Stimulated activated CD8-positive, alpha-beta memory T cell treated with anti-CD3 and anti-CD28 coated beads, Interleukin-7, amount 100 ng/mL, for 4 hours (primary cell): ENCODE measurements at places on chromosomes 16 and 17.

DNA sequence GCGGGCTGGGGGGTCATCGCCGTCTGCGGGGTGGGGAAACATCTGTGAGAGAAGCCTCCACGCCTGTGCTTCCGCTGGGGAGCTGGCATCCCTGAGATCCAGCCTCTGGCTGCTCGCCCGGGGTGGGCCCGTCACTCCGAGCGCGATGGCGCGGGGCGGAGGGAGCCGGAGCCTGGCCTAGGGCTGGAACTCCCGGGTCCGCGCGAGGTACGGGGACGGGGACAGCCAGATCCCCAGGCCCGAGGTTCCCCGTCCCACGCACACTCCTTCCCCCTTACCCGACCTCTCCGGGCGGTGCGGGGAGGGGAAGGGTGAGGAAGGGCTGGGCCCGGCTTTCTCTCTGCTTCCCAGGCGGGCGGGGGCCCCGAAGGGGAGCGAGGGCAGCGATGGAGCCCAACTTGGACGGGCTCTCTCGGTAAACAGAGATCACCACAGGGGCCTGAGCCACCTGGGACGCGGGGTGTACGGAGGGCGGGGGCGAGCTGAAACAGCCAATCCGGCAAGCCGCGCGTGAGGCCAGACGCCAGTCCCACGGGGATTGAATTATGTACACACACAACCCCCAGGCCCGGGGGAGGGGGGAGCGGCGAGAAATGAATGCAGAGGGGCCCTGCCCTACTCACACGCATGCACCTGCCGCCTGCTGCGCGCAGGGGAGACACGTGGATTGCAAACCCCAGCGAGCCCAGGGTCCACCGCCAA lies at the start of gene SLC16A11:
SLC16A11 (minus strand) TSS at position 596 of the 702 bp plus-strand sequence; CDS start at position 17, 579 bp downstream.
- no peak for DNase-seq

GRCh38 chr17:8696426-8696825 lies 48.2 kb downstream of the CCDC42 start:
- no peak for DNase-seq

GRCh38 chr17:5892921-5893675 lies 177.1 kb upstream of the WSCD1 start:
- no peak for DNase-seq

DNA sequence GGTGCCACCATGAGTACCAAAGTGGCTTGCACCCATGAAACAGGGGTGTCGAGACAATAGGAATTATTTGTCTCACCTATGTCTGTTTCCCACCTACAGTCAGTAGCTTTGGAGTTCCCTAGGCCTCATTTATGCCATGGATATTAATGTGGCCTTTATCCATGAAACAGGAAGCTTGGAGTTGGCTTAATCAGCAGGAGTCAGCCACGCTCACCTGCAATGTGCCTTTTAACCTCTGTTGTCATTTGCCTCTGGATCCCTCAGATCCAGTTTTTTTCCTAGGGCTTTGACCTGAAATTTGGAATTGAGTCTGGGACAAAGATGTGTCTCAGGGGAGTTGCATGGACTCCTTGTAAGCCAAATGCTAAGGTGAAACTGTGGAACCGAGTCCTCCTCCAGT lies 44.4 kb downstream of the TAOK1 start:
- no peak for DNase-seq

GRCh38 chr17:37691807-37692206 lies 48.6 kb upstream of the DDX52 start:
- DNase-seq: no peak

DNA sequence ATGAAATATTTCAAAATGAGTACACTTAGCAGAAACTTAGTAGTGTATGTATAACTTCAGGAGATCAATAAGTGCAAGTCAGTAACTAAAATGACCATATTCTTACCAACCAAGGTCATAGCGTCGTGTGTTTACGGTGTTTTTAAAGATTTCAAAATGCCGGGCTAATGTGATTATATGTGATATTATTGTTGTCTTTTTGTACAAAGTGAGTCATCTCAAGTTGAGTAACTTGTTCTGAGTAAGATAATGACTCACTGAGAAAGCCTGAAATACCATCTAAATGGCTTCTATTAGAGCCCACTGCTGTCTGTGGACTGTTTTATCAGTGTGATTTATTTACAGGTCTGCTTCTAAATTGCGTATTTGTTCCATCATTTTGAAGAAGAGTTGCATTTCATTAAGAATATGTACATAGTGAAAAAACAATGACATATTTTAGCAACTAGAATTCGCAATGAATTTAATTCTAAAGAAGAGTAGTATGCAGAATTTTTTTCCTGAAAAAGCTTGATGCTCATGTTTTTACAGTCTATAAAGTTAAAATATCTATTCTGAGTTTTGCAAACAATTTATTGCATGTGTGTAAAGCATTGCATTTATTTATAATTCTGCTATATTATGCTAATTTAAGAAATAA lies 12.7 kb downstream of the KRT12 start:
- no peak for DNase-seq

DNA sequence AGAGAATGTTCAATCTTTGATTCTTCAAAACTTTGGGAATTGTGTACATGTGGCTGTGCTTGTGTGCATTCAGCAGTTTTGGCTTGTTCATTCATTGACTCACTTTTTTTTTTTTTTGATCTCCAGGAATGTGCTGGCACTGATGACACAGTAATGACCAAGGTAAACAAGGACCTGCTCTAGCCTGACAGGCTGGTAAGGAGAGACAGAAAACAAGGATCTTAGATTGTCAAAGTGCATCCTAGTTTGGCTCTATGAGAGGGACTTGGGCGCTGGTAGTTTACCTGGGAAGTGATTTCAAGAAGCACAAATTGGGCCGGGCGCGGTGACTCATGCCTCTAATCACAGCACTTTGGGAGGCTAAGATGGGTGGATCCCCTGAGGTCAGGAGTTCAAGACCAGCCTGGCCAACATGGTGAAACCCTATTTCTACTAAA lies 233.1 kb upstream of the WSCD1 start:
- DNase-seq: no peak
